PC-9 (cell line): ENCODE measurements at places on chromosomes 6 and 20.
A peak's percentile ranks its signal among the peaks of the same experiment; 100 is the strongest.

- DNase-seq, result no peak
Measured at GRCh38 chr6:17709476-17709875, 2.8 kb upstream of the NUP153 start.

- peak; percentile 43 for DNase-seq
Measured at GRCh38 chr6:73451223-73452106, 632 bp downstream of the CGAS start.

- no peak for DNase-seq
Measured at GRCh38 chr20:63081831-63082230, 75.1 kb upstream of the BHLHE23 start.

GRCh38 chr6:55399351-55399750, 72.1 kb downstream of the GFRAL start:
- DNase-seq, result no peak

DNA sequence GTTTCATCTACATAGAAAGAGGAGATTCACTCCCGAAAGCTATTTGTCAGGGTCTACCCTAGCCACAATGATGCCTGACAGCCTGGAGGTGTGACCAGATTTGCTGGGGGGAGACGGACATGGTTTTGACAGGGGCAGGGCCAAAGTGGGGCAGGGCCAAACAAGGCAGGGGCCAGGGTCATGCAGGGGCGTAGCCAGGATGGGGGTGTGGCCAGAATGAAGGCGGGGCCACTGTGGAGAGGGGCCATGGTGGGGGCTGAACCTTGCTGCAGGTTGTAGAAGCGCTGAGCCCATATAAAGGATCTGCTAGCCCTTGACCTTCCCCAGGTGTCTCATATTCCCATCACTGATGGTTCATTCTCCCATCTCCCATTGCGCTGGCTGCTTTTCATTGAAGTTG, 184.1 kb upstream of the SULF2 start:
- no peak for DNase-seq

GRCh38 chr6:110944681-110945151, 13.8 kb upstream of the GTF3C6 start:
- DNase-seq, result peak; percentile 93

DNA sequence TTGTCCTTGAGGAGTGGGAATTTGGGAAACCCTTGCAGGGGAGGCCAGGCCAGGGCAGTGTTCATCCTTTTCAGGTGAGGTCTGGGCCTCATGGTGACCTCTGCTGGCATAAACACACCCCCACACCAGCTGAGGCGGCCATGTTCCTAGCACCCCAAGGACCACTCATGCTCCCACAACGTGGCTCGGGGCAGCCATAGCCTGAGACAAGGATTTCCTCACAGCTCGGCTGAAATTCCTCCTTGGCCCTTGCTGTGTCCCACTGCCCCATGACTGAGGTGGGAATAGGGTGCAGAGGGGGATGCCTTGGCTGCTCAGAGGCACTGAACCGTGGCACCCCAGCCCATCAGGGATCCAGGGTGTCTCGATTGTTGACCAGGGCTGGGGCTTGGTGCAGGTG, 27.3 kb upstream of the SPDEF start:
- DNase-seq, result no peak

- DNase-seq, result no peak
Measured at GRCh38 chr6:13319891-13320564, 8.3 kb downstream of the TBC1D7 start.

GRCh38 chr6:83459663-83460062, 28.8 kb upstream of the ME1 start:
- no peak for DNase-seq

- no peak for DNase-seq
Measured at GRCh38 chr6:70370496-70370895, 42.8 kb upstream of the FAM135A start.

- no peak for DNase-seq
Measured at GRCh38 chr20:57474205-57474604, 50.7 kb downstream of the CTCFL start.

DNA sequence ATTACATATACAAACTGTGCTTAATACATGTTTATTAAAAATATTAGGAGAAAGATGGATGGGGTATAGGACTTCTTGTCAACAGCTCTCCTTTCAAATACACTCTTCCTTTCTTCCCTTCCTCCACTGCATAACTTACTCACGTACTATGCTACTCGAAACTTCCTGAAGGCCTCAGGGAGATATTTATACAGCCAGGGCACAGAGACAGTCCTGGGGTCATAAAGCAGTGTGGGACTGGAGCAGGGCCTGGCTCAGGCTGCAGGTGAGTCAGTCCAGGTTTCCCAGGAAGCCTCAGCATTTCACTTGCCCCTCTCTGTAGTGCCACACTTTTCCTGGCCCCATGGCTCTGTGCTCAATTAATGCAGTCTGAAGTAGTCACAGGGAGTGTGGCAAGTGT, 157.0 kb downstream of the UBE3D start:
- DNase-seq, result no peak

DNA sequence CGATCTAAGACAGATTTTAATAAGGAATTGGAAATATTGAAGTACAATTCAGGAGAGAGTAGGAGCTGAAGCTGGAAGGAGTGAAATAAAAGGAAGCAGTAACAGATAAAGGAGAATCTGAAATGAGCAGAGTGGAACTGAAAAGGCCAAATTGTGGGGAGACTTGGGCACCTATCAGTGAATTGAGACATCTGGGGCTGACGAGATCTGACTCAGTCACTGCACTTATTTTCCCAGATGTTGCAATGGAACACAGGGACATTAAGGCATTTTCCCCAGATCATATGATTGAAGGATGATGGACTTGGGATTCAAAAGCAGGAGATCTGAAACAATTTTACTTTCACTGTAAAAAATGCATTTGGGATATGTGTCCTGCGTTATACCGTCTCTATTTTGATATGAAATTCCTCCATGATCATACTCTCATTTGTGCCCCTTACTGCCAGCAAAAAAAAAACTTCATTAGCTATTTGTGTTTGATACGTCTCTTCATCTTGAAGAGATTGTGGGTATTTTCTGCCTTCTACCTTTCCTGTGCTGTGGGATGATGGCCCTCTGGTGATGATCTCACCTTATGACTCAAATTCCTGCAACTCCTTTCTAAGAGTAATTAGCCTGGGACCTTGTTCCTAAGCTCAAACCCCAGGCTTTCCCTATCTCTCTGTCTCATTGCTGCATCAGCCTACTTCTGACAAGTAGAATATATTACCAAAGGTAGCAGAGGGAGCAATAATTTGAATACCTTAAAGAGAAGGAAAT, 278.5 kb upstream of the MAN1A1 start:
- no peak for DNase-seq

- no peak for DNase-seq
Measured at GRCh38 chr20:58246346-58246745, 17.9 kb upstream of the ANKRD60 start.

DNA sequence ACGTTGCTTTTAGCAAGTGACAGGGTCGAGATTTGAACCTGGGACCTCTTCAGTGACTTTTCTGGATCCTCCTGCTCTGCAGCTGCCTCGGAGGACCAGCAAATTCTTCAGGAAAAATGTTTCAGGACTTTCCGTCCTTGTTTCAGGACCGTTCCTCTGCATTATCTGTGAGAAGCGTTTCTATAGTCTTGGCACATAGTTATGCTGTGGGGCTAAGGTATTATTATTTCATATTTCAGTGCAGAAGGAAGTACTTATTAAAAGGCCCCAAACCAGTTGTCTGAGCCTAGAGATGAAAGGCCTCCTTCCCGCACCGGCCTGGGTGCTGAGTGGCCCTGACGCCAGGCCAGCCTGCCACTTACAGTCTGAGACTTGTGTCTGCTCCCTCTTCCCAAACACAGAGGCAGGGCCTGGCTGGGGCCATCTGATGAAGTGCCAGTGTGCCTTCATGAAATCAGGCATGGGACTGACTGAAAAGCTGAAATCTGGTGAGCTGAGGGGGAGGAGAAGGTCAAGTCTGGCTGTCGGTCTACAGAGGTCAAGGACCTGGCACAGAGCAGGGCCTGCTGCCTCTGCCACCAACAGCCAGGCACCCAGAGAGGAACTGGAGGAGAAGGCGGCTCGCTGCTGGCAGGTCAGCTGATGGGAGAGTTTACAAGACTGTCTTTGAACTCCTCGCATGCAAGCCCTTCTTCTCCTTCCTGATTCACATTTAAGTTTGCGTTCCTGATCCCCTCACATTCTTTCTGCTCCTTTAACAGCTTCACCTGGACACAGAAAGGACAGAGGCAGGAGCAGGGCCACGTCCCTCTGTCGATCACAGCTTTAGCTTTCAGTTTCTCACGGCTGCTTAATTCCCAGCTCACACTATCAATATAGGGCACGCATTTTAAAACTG, 8.9 kb upstream of the QKI start:
- no peak for DNase-seq

GRCh38 chr20:18138266-18138582, 561 bp downstream of the KAT14 start:
- no peak for DNase-seq

- no peak for DNase-seq
Measured at GRCh38 chr20:24686156-24686555, 216.7 kb downstream of the SYNDIG1 start.

GRCh38 chr6:154491567-154492470, 18.7 kb downstream of the CNKSR3 start:
- DNase-seq, result no peak

GRCh38 chr6:157151029-157151428, 172.3 kb downstream of the TMEM242 start:
- no peak for DNase-seq

GRCh38 chr20:45545754-45546453, 1.3 kb downstream of the EPPIN start:
- no peak for DNase-seq

DNA sequence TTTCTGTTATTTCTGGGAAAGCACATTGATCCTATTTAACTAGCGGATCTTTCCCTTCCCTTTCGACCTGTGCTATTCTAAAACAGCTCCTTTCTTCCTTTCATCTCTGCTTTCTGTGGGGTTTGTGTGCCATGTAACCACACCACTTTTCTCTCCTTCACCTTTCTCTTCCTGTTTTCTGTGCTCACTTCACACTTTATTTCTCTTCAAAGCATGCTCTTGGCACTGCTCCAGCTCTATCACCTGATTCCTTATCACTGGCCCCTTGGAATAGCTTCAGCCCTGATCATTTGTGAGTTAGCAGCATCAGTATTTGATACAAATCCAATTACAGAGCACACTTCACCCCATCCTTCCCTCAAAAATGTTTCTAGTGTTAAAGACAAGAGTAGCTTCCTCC, 8.1 kb upstream of the METTL24 start:
- DNase-seq, result no peak

GRCh38 chr20:47191074-47191673, 165.3 kb downstream of the ZMYND8 start:
- peak; percentile 79 for DNase-seq

- no peak for DNase-seq
Measured at GRCh38 chr20:32569380-32570305, 15.5 kb downstream of the NOL4L start.

DNA sequence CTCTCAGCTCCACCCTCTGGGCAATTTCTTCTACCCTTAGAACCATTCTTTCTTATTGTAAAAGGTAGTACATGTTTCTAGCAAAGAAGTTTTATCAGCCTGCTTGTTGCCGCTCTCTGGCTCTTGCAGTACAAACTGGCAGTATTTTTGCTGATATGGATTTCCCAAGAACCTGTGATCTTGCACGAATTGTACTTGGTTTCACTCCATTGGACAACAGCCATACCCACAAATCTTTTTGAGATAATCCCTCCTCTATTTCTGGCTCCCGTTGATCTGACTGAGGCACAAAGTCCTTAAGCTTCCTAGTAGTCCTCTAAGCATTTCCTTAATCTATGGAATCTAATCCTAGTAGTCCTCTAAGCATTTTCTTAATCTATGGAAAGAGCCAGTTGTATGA, 487.0 kb upstream of the PTCHD4 start:
- no peak for DNase-seq

- DNase-seq, result no peak
Measured at GRCh38 chr6:1297746-1298145, 14.2 kb upstream of the FOXQ1 start.

GRCh38 chr6:146028252-146028795, 538 bp upstream of the GRM1 start:
- no peak for DNase-seq
